ENCODE measurements at places on chromosomes 3 and 15.
A peak's percentile ranks its signal among the peaks of the same experiment; 100 is the strongest.

DNA sequence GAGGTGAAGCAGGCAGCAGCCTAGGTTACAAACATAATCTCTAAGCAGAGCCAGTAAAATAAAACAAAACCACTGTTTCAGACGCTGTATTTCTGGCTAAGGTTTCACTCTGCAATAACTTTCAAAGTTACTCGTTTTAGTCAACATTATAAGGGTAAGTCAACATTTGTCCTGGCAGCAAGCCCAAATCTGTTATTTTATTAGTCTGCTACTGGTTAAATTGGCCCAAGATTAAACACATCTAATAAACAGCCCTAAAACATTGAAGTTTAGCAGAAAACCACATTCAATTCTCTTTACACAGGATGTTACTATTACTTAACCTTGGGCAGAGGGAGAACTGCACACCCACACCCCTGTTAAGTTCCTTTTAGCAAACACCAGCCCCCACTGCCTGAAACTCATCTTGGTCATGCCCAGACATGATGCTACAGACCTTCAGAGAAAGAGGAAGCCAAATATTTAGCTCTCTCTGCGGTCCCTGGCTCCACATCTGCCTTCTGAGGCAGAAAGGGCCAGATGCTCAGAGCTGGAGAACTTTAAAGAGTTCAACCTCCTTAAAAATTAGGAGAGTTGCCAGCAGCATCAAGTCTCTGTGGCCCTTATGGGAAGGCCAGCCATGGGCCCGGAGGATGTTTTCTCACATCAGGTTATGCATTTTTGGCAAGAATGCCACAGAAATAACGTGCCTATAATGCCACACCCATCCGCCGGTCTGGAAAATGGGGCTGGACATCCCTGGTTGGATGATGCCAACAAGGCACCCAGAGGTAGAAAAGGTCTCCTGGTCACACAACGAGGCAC lies 17.9 kb downstream of the ARHGEF3 start:
- DNase-seq = peak; percentile 61

DNA sequence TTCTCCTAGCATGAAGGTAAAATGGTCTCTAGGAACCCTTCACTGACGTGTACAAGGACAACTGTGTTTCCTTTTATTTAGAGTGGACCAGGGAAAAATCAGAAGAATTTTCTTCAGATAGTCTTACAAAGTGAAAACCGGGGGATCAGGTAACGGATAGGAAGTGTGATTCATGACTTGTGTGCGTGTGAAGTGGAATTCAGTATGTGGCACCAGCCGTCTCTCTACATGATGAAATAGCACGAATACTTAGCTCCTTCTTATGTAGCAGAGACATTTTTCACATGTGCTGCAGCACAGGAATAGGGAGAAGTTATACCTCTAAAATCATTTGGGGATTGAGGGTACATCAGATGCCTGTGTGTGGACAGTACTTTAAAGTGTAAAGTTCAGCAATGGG lies 159.2 kb downstream of the MEX3B start:
- peak; percentile 86 for DNase-seq

DNA sequence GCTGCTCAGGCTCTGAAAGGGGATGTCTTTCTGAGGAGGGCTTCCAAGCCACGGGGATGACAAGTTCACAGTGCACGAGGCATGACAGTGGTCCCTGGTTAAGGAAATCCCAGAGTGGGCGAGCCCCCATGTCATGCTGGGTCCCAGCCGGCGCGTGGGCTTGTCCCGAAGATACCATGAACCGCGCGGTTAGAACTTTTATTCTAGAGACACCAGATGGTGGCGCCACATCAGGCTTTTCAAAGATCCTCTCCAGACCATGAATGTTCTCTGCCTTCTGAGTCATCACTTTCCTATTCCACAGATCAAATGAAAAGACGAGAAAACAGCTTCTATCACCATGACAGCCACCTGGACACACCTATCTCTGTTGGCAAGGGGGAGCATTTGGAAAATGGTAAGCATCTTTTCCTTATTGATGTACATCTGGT lies 227.8 kb upstream of the LYSMD4 start:
- DNase-seq = peak; percentile 41

DNA sequence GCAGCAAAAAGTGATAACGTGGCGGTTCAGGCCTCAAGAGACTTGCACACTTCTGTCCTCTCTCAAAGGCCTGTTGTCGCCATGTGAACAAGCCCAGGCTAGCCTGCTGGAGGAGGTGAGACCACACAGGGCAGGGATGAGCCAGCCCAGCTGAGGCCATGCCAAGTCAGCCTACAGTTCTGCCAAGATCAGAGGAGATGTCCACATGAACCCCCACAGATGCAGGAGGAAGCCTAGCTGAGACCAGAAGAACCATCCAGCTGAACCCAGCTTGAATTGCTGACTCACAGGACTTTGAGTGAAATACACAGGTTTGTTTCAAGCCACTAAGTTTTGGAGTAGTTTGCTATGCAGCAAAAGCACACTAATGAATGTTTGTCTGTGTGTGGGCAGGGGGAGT lies 50.3 kb upstream of the SEC13 start:
- DNase-seq = no peak

DNA sequence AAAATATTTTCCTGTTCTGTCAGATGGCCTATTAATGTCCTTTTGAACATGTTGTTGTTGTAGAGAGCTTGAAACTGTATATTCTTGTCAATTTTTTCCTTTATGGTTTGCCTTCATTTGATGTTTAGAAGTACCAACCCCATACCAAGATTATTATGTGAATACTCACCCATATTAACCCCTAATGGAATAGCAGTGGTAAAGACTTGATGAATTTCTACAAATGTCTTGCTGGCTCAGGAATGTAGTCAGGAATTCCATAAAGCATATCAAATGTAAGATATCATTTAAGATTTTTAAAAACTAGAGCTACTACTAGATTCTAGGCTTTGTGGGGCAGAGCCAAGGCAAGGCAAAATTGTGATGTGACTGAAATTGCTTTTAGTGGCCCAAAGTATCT lies 30.0 kb downstream of the MYO5A start:
- DNase-seq = no peak

DNA sequence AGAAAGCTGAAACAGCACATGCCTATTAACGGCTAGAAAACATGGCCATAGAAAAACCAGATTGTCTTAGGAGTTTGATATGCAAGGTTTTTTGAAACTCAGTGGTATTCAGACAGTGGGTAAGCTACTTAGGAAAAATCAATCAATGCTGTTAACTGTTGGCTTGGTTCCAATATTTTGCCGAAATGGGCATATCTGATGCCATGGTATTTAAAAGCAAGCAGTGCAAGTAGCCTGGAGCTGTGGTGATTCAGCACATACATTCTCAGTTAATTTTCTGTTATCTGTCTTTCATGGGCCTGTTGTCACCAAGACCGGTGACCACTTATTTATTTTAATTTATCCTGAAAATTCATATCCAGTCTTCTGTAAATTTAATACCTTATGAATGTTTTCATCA lies 17.3 kb upstream of the SUCNR1 start:
- no peak for DNase-seq

DNA sequence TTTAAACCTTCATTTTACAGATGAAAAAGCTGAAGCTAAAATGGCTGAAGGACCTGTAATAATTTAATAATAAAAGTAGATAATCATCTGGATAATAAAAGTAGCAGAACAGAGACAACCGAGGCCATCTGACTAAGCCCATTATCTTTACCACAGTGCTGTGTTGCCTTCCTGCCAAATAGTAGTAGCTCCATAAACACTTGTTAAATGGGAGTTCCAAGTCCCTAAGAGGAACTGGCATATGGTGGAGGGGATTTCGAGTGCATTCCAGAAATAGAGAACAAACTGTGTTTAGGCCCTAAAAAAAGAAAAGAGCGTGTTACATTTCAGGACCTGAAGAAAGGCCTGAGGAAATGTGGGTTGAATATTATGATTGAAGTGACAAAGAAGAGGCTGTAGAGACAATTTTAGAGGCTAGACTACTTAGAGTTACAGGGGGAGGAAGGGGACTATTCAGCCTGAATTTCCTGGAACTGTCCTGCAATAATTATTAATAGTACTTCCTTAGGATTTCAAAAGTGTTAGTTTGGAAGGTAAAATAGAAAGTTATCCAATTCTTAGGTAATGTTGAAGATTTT lies 424.3 kb downstream of the ROBO2 start:
- no peak for DNase-seq

GRCh38 chr3:173411375-173411973 lies 13.9 kb downstream of the NLGN1 start:
- peak; percentile 56 for DNase-seq

DNA sequence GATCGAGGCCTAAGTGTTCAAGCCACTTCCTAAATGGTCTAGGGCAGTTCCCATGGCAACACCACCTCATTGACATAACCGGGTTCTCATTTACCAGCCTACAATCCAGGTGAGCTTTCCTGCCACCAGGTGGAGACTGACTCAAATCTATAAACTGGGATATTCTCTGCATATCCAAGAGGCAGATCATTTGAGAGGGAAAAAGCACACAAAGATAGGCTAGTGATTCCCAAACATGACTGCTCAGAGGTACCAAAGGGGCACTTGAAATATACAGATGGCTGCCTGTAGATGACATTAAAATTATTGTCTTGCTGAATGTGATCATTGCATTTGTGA lies 141.3 kb upstream of the PROK2 start:
- DNase-seq = no peak

Measured in brain microvascular endothelial cell (primary cell).